ENCODE measurements at places on chromosomes 16 and 17. TPM values are rescaled to one million over a fixed set of nuclear protein-coding genes. Genes with fewer than 3 reads are reported as not detected.

Gene EVPLL
- total RNA-seq: not detected

Gene ITGAD
- total RNA-seq: not detected

Gene CORO6
- total RNA-seq: 269 TPM

Gene TBC1D3H
- not detected for total RNA-seq

All from myocyte (in vitro differentiated cells).